ENCODE measurements at places on chromosomes 13 and 19.
A peak's percentile ranks its signal among the peaks of the same experiment; 100 is the strongest.

GRCh38 chr19:869245-870177 is 10.0 kb downstream of the CFD start:
- no peak for DNase-seq

GRCh38 chr19:18832306-18833140 is 764 bp downstream of the UPF1 start:
- no peak for DNase-seq

GRCh38 chr19:35287713-35288112 is 4.2 kb upstream of the MAG start:
- no peak for DNase-seq

- DNase-seq = peak; percentile 56
Observed at GRCh38 chr13:94435604-94436226, 43.8 kb downstream of the DCT start.

DNA sequence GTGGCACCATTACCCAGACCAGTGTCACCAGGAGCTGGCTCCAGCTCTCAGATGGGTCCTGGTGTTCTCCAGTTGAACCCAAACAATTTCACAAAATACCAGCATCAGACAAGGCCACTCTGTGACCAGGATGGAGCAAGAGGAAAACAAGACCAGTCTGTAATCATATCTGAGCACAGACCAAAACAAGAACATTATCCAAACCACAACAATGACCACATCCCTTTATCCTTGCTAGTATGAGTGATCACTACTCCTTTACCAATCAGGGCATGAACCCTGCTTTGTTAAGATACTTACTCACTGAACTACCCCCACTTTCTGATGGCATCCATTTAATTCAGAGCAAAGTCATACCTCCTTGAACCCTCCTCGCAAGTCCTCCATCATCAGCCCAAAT is 145.9 kb downstream of the NUFIP1 start:
- DNase-seq = no peak

GRCh38 chr19:50242581-50242980 is 39.2 kb downstream of the MYH14 start:
- DNase-seq = no peak

DNA sequence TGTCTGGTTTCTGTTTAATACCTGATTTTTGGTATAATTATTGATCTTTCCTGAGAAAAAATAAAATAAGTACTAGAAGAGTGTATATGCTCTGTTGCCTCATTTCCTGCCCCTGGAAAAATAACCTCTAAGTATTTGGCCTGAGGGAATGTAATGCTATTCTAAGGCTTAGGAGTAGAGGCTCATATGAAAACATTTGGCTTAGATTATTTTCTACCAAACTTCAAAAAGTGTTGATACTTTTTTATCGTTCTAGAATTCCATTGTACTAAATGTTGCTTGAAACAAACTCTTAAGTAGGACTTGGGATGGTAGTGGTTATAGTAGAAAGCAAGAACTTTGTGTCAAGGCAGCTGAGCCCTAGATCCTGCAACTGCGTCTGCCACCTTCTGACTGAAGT is 57.8 kb downstream of the COG3 start:
- DNase-seq = no peak

DNA sequence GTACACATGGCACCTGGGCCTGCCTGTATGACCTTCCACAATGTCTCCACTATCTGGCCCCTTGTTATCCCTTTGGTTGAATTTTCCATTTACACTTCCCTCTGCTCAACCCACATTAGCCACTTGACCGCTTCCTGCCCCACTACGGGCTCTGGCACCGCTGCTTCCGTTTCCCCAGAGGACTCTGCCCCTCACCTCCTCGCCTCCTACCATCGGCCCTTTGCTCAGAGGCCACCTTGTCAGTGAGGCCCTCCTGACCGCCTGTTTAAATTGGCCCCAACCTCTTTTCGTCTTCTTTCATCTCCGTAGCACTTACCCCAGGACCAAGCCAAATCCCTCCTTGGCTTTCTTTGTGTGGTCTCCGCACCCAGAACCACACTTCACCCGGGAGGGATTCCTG is 47.4 kb downstream of the SOX1 start:
- no peak for DNase-seq

- DNase-seq = no peak
Observed at GRCh38 chr19:33828266-33829075, 31.8 kb downstream of the KCTD15 start.

All from CD4-positive, alpha-beta T cell treated with Interleukin-12 subunit alpha and Interleukin-12 subunit beta, for 1 hour (primary cell).